ENCODE measurements at places on chromosomes 4 and X.

GRCh38 chr4:83012200-83012686, 1.6 kb upstream of the LIN54 start:
- no peak for DNase-seq

DNA sequence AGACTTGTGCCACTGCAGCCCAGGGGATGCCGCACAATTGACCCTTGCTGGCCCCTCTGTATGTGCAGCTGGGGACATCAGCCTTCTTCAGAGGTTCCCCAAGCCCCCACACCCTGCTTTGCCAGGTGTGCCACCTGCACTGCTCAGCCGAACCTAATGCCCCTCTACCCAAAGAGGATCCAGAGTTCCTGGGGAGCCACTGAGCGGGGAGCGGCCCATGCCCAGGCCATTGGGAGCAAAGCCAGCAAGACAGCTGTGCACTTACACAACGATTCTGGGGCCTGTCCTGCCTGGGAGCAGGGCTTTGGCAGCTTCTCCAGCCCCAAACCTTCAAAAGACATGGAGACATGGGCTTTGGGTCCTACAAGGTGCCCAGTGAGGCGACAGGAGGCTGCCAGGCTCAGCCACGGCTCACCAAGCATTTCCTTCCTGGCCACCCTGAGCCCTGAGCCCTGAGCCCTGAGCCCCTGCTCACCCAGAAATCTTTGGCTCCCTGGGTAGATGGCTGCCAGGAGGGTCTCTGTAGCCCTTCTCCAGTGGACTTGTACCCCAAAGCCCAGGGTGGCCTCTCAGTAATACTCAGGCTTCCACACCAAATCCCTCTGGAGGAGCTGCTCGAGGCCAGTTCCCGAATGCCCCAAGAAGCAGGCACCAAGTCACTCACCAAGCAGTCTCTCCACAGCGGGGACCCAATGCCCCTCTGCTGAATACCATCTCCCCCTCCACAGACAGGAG, 13.0 kb downstream of the PNMA6E start:
- no peak for DNase-seq

- no peak for DNase-seq
Measured at GRCh38 chrX:333611-334311, 15.2 kb upstream of the GTPBP6 start.

DNA sequence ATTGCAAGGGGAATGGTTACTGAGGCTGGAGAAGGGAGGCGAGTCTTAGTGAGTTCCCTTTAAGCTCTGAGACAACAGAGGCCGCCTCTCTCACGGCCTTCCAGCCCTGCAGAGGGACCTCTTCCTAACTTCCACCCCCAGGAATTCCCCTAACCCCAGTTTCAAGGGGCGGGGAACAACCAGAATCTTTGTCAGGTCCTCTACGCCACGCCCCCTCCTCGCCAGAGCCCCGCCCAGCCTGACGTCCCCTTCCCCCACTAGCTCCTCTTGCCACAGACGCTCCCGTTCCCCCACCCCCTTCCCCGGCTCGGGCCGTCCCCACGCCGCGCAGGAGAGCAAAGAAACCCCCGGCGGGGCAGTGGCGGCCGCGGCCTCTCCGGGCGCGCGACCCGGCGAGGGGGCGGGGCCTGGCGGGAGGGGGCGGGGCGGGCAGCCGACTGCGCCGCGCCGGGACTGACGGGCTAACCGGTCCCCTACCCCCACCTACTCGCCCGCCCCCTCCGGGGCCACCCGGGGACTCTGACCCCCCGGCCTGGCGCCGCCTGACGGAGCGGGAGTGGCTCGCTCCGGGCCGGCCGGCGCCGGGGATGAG, 12.3 kb upstream of the TMEM156 start:
- DNase-seq, result peak; percentile 94

DNA sequence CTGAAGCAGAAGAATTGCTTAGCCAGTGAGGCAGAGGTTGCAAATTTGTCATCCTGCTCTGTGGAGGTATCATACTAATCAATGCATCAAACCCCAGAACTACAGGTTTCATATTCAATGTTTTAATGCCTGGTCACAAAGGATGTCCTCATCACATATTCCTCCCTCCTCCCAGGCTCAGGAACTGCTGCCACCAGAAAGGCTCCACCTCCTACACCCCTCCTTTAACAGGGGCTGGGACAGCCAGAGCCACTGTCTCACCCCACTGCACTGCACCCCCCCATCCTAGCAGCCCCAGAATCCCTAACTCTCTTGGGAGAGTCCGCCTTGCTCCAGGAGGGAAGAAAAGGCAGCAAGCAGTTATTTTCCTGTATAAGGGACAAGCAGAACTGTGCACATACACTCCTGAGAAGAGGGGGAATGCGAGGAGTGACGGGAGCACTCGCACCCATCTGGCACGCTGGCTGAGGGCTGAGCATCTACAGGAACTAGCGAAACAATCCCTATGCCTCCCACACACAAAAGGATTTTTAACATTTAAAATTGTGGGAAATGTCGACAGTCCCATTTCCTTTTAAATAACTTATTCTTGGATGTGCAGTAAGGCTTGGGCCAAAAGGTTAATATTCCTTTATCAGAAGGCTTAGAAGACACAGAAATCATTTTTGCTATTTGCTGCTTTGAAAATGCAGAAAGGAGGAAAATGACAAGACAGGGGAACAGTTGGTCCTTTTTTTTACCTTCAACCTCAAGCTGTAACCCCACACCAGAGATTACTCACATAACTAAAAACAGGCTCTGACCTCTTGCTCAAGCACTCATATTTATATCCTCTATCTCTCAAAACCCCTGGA, 27.8 kb downstream of the CD99L2 start:
- peak; percentile 16 for DNase-seq

DNA sequence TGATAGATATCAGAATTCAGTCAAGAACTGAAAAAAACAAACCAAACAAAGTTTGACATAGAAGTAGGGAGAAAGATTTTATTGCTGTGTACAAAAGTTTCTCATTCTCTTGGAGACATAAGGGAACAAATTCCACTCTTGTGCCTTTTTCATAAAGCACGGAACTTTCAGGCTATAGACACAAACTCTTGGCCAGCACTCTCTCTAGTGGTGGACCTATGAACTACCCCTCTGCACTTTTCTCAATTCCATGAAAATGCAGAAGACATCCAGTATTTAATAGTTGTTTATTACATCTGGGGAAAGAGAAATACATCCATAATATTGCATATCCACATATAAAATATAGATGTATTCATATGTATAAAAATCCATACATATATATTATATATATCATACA, 291.6 kb upstream of the HS3ST1 start:
- peak; percentile 9 for DNase-seq

- DNase-seq, result no peak
Measured at GRCh38 chrX:55167124-55167803, 52.9 kb upstream of the PAGE5 start.

GRCh38 chr4:113383111-113383785, 333.8 kb downstream of the ANK2 start:
- peak; percentile 71 for DNase-seq

DNA sequence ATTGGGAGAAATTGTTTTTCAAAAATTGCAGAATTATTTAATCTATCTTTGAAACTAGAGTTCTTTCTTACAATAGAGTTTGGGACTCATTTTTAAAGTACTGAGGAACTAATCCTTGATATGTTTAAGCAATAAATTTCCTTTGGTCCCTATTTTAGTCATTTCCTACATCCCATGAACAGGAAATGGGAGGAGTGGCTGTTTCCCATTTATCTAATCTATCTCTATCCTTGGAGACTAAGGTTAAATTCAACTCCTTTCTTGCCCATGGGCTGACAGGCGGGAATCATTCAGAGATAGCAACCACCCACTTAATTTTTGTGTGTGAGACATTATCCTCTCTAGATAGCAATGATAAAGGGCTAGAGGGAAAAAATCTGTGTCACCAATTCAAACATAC, 131.6 kb upstream of the EMCN start:
- no peak for DNase-seq

- peak; percentile 11 for DNase-seq
Measured at GRCh38 chrX:109911046-109911445, 91.9 kb upstream of the TMEM164 start.

GRCh38 chr4:1711571-1712215, 426 bp downstream of the SLBP start:
- DNase-seq, result peak; percentile 80

DNA sequence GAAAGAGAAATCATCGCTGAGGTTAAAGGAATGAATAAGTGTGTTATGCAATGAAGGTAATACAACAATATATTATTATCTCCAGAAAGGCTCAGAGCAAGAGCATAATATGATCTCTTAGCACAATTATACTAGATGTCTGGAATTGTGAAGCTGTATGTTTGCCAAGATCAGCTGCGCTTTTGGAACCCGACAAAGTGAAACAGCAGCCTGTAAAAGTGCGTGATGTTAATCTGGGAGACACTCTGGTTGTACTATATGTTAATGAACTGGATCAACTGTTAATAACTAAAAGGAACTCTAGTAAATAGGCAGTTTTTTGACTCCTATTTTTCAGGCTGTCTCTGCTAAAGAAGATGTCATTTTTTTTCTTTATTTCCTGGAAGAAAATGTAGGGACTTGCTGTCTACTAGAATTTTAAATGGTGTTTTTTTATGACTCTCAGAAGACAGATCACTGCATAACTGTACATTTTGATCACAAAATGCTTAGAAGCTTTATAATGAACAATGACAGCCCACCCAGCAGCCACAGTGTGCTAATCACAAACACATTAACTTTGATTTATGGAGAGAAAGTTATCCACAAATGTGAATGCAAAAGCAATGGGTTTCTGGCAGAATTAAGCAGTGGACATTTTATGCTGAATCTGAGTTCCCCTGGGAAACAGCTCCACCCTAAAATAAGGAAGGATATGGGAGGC, 50.2 kb downstream of the UGT2B28 start:
- DNase-seq, result no peak

DNA sequence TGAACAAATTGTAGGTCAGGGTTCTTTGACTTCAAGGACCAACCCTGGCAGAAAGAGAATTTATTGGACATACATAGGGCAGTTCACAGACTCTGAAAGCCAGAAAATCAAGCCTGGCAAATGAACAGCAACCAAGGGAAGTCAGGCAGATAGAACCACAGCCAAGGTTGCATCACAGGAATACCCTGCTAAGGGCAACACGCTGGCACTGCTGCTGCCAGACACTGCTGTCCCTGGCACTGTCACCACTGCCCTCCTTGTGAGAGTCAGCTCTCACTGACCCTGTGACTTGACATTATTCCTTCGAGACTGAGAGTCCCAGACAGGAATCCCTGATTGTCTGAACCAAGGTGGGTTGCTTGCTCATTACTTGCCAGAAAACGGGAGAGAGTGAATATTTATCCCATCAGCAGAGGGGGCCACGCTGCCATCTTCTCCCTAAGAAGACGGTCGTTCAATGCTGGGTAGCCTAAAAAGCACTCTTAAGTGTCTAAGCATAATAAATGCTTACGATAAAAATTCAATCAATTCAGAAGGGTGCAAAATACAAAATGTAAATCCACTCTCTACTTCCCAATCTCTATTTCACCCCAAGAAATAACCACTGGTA, 23.2 kb upstream of the PTTG2 start:
- DNase-seq, result no peak

DNA sequence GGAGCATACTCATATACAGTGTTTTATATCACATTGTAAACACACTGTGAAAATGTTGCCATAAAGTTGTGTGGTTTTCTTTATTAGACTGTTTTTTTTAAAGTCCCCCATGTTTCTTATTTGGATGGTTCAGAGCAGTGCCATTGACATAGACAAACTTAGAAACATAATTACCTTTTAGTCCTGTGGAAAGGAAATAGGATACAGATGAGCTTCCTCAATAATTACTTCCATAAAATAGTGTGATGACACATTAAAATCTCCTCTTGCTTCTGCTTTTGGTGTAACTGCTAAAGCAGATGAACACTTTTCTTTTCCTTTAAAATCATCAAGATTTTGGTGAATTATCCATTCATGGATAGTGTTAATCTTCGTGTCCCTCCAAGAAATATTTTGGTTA, 52.9 kb upstream of the LIMCH1 start:
- no peak for DNase-seq

- no peak for DNase-seq
Measured at GRCh38 chrX:46812445-46812844, 24.4 kb upstream of the RP2 start.

GRCh38 chr4:37481547-37482122, 204.5 kb downstream of the RELL1 start:
- no peak for DNase-seq

GRCh38 chr4:102501447-102501696, 213 bp downstream of the NFKB1 start:
- DNase-seq, result peak; percentile 65

All from GM03348 (cell line).